ENCODE measurements at places on chromosomes 12 and 14. TPM values are rescaled to one million over a fixed set of nuclear protein-coding genes. Genes with fewer than 3 reads are reported as not detected.

Gene TROAP
- total RNA-seq: 2.2 TPM

Gene IPO4
- total RNA-seq: 59.8 TPM

Gene TIGAR
- 2.4 TPM for total RNA-seq

Gene KLRK1
- under 0.01 TPM for total RNA-seq

Gene ACSS3
- total RNA-seq: 0.54 TPM

DNA sequence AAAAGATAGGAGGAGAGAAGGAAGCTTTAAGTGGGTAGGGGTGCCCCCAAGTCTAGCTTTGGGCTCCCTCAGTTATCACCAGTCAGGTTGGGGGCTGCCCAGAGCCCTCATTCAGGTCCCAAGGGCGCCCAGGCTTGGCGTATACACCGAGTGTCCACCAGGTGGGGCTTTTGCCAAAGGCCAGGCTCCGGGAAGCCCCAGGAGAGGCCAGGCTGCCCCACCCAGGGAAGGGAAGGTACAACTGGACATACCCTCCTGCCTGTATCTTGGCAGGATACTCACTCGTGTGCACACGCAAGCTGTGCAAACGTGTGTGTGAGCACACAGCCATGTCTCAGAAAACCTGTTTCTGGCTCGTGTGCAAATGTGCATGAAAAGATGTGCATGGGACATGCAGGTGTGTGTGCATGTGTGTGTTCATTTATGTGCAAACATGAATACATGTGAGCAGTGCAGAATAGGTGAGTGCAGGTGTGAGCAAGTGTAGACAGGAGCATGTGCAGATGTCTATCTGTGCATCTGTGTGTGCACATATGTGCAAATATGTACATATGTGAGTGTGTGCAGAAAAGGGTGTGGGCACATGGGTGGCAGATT is 103.9 kb upstream of the MYL2 start:
- no peak for DNase-seq

DNA sequence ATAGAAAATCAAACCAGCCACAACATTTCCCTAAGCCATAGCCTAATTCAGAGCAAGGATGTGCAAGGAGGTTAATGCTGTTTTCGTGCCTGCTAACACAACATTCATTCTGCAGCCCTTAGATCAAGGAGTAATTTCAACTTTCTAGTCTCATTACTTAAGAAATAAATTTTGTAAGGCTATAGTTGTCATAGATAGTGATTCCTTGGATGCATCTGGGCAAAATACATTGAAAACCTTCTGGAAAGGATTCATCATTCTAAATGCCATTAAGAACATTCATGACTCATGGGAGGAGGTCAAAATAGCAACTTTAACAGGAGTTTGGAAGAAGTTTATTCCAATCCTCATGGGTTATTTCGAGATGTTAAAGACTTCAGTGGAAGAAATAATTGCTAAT is 283.2 kb downstream of the RPAP3 start:
- DNase-seq: no peak

- DNase-seq: peak; percentile 54
Measured at GRCh38 chr12:10067942-10068341, 30.8 kb downstream of the CLEC1A start.

- peak; percentile 29 for DNase-seq
Measured at GRCh38 chr14:104383996-104384775, 195.4 kb upstream of the C14orf180 start.

DNA sequence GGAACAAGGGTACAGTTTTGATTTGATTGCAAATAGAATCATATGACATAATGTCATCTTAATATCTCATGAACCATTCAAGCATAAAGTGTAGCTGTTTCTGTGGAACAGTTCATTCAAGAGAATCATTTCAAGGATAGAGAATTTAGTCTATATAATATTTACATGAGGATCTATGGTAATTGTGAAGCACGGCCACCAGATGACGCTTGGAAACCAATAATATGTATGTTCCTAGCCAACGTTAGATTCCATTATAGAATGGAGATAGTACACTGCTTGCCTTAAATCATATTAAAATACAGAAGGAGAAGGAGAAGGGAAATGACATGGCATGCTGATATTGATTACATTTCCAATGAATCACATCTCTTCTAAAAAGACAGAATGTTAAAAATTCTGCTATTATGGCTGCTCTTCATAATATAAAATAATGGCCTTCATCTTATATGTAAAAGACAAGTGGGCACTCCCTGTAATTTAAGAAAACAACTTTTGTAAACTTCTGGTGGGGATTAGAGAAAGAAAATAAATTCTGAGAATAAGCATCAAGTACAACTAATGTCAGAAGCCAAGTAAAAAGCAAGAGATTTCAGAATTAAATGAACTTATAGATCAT is 351.0 kb downstream of the NAV3 start:
- DNase-seq: no peak

- DNase-seq: peak; percentile 47
Measured at GRCh38 chr14:75249251-75249957, 29.2 kb upstream of the FOS start.

- DNase-seq: no peak
Measured at GRCh38 chr12:20469756-20470155, 101.4 kb downstream of the PDE3A start.

DNA sequence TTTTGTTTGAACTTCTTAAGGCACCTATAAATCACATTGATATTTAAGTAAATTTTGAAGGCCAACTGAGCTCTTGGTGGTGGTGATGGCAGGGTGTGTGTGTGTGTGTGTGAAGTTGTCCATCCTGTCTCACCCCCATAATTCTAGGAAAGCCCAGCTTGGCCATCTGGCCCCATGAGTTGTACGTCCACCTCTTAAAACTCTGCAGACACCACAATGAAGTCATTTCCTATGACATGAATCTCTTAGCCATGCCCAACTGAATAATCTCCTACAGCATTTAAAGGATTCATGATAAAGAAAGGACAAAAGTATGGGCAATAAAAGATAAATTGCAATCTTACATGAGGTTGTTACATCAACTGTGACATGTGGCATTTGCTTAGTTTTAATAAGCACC is 123.4 kb downstream of the TTC7B start:
- no peak for DNase-seq

DNA sequence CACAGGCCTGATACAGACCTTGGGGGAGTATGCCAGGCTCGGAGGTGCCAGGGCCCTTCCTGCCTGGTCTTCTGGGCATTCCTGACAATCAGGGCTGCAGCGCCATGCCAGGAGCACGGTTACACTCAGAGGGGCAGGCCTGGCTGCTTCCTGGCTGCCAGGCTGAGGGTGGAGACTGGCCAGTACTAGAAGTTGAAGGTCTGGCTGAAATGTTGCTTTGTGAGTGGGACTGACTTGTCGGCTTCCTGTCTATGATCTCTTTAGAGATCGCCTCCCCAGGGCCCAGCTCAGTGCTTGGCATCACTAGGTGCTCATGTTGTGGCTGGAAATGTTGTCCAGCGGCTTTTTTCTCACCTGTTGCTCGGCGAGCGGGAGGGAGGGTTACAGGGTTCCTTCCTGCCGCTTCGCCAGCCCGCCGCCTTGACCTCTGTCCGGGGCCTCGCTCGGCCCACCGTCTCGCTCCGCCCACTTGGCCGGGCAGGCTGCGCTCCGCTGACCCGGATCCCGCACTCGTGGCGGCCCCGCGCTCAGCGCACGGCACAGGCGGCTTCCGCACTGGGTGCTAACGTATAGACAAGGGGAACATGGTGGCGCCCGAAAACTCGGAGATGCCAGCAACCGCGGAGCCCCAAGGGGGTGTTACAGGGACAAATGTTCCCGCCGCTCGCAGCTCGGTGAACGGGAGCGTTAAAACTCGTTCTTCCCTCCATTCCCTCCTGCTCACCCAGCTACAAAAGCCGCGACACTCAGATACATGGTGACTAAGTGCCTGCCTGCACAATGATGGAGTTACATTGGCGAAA is 32.6 kb downstream of the PAPLN start:
- DNase-seq: no peak

DNA sequence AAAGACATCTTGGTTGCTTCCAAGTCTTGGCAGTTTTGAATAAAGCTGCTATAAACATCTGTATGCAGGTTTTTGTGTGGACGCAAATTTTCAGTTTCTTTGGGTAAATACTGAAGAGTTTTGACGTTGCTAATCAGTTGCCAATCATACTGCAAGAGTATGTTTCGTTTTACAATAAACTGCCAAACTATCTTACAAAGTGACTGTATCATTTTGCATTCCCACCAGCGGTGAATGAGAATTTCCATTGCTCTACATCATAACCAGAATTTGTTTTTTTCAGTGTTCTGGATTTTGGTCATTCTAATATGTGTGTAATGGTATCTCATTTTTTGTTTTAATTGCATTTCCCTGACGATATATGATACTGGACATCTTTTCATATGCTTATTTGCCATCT is 190.8 kb upstream of the PARP11 start:
- DNase-seq: no peak

GRCh38 chr14:77599889-77600288 is 16.5 kb downstream of the SPTLC2 start:
- no peak for DNase-seq

Measured in hematopoietic multipotent progenitor cell (in vitro differentiated cells).